ENCODE measurements at places on chromosomes 13 and 19.

GRCh38 chr13:19818223-19818842 is 35.6 kb upstream of the PSPC1 start:
- DNase-seq: no peak

DNA sequence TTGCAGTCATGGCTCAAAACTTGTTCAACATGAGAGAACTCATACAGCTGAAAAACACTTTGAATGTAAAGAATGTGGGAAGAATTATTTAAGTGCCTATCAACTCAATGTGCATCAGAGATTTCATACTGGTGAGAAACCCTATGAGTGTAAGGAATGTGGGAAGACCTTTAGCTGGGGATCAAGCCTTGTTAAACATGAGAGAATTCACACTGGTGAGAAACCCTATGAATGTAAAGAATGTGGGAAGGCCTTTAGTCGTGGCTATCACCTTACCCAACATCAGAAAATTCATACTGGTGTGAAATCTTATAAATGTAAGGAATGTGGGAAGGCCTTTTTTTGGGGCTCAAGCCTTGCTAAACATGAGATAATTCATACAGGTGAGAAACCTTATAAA is 20.1 kb downstream of the ZNF283 start:
- no peak for DNase-seq

DNA sequence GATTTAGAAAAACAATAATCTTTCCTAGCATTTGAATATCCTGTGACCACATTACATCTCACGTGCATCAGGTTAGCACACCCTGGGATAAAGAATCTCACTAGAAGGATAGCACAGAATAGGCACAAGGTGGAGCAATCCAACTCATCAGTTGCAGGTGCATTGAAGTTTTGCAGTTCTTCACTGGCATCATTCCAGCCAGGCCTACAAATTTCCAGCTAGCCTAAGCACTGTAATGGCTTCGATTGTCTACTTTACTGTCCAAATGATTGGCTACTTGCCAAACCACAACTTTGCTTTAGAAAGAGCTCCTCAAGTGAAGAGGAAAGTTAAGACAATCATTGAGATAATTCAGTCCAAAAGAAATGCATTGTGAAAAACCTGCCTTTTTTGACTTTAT is 89.5 kb downstream of the SPRY2 start:
- DNase-seq: no peak

DNA sequence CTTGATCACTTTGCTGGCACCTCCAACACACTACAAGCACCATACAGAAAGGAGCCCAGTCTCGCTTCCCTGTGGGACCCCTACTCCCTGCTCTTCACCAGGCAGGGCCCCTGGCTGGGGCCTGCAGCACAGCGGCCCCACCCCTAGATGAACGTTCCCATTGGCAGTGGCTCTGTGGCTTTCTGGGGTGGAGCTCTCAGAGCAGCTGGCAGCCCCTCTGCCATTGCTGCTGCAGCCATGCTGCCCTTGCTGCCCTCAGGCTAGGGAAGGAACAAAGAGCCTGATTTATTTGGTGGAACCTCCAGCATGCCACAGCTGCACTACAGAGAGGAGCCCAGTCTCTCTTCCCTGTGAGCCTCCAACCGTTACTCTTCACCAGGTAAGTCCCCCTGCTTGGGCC is 5.8 kb downstream of the SIGLEC6 start:
- DNase-seq: no peak

DNA sequence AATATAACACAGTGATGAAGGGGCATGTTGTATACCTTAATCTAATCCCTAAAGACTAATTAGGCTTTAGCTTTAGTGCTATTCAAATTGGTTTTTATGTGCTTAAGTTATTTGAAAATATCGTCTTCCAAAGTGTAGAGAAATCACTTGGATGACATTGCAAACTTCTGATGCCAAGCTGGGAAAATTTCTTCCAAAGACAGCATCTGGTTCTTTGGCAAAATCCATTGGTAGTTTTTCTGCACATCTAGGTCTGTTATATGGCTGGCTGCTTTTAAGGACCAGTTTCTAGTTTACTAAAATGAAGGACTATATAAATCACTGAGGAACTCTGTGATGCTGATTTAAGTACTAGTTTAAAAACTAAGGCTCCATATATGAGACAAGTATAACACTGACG is 2362.3 kb downstream of the PCDH9 start:
- DNase-seq: no peak

- DNase-seq: no peak
These were observed 362 bp downstream of the ZNF557 start for GRCh38 chr19:7069904-7070226.

DNA sequence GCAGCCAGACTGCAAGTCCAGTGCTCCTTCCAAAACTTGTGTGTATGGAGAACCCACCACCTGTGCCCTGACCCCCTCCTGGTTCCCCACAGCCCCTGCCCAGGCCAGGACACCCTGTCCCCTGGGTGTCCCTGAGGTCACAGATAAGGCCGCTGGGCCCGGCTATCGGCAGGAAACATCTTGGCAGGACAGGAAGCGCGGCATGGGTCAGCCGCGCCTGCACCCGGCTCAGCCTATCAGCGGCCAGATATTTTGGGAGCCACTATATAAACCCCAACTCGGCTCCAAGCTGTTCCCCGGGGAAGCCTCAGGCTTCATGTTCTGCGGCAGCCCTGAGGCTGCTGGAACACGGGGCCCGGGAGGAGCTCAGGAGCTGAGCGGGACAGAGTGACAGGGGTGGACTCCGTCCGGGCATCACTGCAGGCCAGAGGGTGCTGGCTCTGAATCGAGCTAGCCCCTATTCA is 60.8 kb downstream of the AP1M1 start:
- no peak for DNase-seq

DNA sequence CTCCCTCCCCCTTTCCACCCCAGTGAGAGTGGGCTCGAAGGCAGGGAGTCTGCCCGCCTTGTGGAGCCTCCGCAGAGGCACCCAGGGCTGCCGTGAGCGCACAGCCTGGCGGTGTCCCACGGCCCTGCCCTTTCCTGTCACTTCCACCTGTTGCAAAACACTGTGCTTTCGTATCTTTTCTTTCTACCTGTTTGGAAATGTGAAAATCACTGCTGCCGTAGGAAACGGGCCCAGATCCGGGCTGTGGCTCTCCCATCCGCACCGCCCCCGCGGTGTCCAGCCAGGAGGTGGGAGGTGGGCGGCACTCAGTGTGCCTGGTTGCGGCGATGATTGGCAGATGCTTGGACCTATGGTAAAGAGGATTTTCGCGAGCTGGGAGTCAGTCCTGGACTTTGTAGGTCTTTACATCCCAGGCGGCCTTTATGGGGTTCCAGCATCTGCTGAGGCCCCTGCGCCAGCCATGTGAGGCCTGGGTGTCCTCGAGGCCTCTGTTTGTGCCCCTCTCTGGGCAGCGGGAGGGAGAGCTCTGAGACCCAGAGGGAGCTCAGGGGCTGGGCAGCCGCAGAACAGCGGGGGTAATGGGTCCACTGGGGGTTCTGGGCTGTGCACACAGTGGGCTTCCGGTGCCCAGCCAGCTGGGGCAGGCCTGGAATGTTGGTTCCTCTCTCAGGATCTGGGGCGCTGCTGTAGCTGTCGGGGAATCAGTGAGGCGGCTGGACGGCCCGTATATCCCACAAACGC is 6.1 kb downstream of the STK11 start:
- no peak for DNase-seq

- DNase-seq: no peak
These were observed 81.5 kb downstream of the ATP11A start for GRCh38 chr13:112771139-112771876.

GRCh38 chr19:12544401-12544876 is 6.8 kb downstream of the ZNF564 start:
- DNase-seq: no peak

DNA sequence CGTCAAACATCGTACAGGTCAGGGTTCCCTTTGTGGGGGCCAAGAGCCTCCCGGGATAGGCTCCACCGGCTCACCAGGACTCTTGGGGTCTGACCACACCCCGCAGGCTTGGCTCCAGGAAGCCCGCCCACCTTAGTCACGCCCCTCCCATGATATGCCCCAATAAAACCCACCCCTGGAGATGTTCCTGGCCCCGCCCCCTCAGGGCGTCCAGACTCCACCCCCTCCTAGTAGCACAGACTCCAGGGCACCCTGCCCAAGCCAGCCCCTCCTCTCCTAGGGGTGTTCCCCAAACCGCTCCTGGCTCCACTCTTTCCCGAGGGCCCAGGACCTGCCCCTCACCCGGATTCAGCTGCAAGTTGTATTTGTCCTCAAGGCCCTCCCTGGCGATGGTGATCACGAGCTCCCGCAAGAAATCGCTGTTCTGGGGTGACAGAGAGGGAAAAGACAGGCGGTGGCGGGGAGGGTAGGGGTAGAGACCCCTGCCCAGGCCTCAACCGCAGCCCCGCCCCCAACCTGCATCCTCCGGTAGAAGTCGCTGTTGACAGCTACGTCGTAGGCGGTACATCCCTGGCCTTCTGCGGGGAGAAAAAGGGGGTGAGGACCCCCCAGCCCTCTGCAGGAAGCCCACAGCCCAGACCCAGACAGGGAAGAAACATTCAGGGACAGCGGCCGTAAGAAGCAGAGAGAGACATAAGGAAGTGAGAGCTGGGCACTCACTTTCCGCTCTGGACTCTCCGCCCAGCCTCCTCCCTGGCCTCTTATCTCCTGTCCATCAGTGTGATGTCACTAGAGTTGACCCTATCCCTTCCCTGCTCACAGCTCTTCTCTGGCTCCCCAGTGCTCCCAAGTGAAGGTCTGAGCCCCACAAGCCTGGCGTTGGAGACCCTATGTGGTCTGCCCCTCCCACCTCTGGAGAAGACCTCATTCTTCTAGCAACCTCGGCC is 3.9 kb downstream of the PIH1D1 start:
- no peak for DNase-seq

GRCh38 chr13:91292630-91293221 is 54.8 kb upstream of the MIR17HG start:
- DNase-seq: no peak

- DNase-seq: no peak
These were observed 323.6 kb downstream of the GPC6 start for GRCh38 chr13:93550236-93550635.

- DNase-seq: no peak
These were observed 194.4 kb downstream of the UQCRFS1 start for GRCh38 chr19:29018542-29018941.

- no peak for DNase-seq
These were observed 350.2 kb downstream of the IRS2 start for GRCh38 chr13:109436055-109436622.

- no peak for DNase-seq
These were observed 68.6 kb downstream of the DPF1 start for GRCh38 chr19:38155453-38155852.

DNA sequence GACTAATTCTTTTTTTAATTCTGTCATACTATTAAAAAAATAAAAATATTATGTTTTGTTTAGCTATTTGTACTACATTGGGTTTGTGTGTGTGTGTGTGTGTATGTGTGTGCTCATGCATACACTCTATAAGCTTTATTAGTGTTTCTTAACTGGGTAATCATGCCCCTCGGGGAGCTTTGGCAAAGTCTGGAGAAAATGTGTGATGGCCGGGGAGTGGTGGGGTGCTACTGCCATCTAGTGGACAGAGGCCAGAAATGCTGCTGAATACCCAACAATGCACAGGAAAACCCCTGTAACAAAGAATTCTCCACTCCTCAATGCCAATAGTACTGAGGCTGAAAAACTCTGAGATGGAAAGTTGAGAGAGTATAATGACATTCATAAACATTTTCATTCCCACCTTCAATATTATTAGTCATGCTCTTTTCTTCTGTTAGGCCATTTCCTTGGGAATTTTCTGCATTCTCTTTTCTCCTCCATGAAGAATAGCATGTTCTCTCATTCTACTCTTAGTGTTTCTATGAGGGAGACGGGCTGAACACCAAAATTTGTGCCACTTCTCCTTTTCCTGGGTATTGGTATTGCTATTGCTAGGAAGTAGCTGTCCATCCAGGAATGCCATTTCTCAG is 157.3 kb downstream of the DNAJC3 start:
- peak; percentile 39 for DNase-seq

DNA sequence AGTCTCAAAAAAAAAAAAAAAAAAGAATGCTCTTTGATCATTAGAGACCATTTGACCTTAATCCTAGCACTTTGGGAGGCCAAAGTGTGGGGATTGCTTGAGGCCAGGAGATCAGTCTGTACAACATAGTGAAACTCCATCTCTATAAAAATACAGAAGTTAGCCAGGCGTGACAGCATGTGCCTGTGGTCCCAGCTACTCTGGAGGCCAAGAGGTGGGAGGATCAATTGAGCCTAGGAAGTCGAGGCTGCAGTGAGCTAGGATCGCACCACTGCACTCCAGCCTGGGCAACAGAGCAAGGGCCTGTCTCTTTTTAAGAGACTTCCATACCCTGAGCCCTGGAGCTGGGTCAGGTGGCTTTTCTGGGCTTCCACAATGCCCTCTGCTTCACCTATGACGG is 11.5 kb upstream of the COLGALT1 start:
- no peak for DNase-seq

DNA sequence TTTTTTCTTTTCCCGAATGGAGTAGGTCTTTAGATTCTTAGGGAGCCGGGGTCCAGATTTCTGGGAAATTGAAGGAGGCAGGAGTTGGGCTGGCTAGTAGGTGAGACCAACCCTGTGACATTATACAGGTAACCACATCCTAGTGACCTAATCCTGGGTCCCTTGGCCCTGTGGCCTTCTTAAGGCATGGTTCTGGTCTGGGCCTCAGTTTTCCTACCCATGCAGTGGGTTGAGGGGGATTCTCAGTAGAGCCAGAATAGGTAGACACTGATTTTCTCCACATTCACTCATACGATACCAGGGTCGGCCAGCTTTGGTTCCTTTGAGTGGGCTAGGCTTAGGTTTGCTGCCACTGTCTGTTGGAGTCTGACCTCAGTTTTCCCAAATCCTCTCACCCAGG is 7.2 kb downstream of the PPFIA3 start:
- no peak for DNase-seq

- peak; percentile 81 for DNase-seq
These were observed 67.8 kb downstream of the GADD45B start for GRCh38 chr19:2543463-2544442.

DNA sequence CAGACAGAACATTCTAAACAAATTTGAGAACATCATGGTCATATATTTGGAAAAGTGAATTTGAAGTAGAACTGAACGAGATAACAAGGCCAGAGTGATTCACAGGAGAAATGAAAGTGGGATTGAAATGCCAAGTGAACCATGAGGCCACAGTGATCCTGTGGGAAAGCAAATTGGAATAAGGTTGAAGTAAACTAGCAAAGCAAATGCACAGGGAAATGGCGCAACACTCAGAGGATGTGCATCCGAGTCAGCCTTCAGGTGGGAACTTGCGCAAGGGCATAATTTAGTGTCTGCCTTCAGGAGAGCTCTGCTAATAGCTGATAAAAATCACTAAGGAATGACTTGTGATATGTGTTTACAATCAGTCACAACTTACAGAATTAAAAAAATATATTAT is 696.6 kb downstream of the LIG4 start:
- DNase-seq: no peak

DNA sequence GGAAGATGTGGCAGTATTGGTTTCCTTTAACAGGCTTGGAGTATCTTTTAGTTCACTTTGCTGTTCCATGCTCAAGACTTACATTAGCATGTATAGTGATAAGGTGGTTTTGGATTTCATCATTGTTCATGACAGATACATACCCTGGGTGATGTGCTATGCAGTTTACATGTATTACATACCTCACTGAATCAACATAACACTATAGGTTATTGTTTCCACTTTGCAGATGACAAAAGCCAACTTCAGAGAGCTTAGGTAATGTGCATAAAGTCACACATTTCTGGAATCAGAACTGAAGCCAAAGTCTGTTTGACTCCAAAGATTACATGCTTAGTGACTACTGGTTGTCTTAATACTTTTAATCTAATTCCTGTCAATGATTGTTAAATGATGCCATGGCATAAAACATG is 7.1 kb downstream of the COMMD6 start:
- no peak for DNase-seq

- peak; percentile 87 for DNase-seq
These were observed 1.9 kb downstream of the GNG8 start for GRCh38 chr19:46634045-46634655.
